Left kidney (tissue), 8 donors: ENCODE measurements at places on chromosomes 3 and 15. TPM values are rescaled to one million over a fixed set of nuclear protein-coding genes. Genes with fewer than 3 reads are reported as not detected.

GRCh38 chr3:109334572-109334971 lies 2.8 kb downstream of the DPPA4 start:
- DNase-seq = no peak

DNA sequence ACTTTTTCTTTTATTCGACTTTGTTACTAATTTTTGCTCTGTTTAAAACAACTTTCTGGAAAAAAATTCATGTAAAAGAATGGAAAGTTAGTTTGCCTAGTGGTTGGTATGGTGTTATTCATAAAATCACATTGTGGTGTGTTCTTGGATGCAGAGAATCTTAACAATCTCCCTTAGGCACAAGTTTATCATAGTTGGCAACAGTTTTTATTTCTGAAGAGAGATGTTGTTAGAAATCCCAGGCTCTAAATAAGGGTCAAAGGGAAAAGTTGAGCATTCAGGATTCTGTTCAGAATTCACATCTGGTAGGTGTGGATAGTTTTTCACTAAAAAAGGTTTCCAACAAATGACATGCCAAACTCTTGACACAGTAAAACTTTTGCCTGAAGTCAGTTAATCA lies 6.4 kb downstream of the DUT start:
- DNase-seq = no peak

DNA sequence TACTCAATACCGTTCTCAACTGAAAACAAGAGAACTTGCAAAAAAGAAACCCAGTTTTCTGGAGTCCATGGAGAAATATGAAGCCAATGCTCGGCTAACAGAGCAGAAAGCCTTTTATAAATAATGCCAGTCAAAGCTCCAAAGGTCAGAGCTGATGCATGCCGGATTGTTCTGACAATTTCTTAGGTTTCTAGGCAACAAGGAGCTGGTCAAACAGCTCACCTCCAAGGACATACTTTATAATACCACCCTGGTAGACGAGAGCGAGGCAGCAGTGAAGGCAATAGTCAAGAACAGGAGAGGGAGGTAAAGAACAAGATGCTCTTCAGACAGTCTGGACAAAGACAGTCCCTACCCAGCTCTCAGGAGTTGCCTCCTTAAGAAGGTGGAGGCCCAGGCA lies 111.1 kb downstream of the UBE3A start:
- no peak for DNase-seq

- no peak for DNase-seq
These were observed 783.3 kb downstream of the ZPLD1 start for GRCh38 chr3:103218146-103218545.

- DNase-seq = peak; percentile 25
These were observed 1066.5 kb downstream of the PLOD2 start for GRCh38 chr3:145094355-145094941.

GHRL gene
- polyA plus RNA-seq = 2.7 TPM

ARGFX gene
- polyA plus RNA-seq = not detected

GRK7 gene
- polyA plus RNA-seq = 0.18 TPM

GABRG3 gene
- polyA plus RNA-seq = 2.1 TPM
